Pulmonary artery endothelial cell (primary cell): ENCODE measurements at places on chromosomes 4 and X. TPM values are rescaled to one million over a fixed set of nuclear protein-coding genes. Genes with fewer than 3 reads are reported as not detected.

Gene OPRPN
- total RNA-seq: not detected in 2 replicates

Gene RNF175
- not detected in 2 replicates for total RNA-seq

Gene ODAPH
- not detected in 2 replicates for total RNA-seq

Gene GLRB
- total RNA-seq: 4.3 and 4.8 TPM in 2 replicates

Gene SCD5
- 50.4 and 62.5 TPM in 2 replicates for total RNA-seq

Gene FAM193A
- total RNA-seq: 7.0 and 7.7 TPM in 2 replicates

Gene MAGEB1
- total RNA-seq: not detected in 2 replicates

Gene NPNT
- under 0.01 and 0.11 TPM in 2 replicates for total RNA-seq

Gene CTAG1A
- total RNA-seq: not detected in 2 replicates

Gene FATE1
- total RNA-seq: not detected in 2 replicates

Gene TRAM1L1
- total RNA-seq: 0.11 and 0.26 TPM in 2 replicates

Gene GK
- 4.3 and 6.9 TPM in 2 replicates for total RNA-seq
